ENCODE measurements at places on chromosomes 5 and 9. TPM values are rescaled to one million over a fixed set of nuclear protein-coding genes. Genes with fewer than 3 reads are reported as not detected.

DNA sequence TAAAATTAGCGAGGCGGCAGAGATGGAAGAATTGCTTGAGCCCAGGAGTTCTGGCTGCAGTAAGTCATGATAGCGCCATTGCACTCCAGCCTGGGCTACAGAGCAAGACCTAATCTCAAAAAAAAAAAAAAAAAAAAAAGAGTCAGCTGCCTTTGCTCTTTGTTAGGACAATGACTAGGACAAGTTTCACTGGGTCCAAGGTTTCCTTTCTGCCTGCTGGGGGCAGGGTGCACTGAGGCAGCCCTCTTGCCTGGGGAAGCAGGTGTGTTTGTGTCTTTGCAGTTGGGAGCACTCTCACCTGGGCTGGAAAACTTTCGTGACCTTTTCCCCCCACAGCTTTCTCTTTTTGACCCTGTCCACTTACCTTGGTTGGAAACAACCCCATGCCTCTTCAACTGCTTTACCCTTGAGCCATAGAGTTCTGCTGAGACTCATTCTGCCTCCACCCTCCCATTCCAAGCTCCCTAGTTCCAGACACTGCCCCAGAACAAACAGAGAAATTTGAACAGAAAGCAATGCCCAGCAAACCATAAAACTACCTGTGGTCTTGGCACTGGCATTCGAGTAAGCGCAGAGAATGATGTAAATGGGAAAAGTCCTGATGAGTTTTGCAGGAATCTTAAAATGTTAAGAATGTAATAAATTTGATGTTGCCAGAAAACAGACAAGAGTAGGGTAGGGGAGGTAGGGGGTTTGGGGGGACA lies 17.0 kb upstream of the MYO10 start:
- H3K27ac ChIP-seq = no peak overlapping the region
- no peak overlapping the region for H3K4me3 ChIP-seq
- H3K4me1 ChIP-seq = no peaks in the 10 kb centered on the region
- no peak for DNase-seq
- no peaks in the 10 kb centered on the region for H3K36me3 ChIP-seq

- no peaks in the 10 kb centered on the region for H3K27me3 ChIP-seq
- H3K36me3 ChIP-seq = no peaks in the 10 kb centered on the region
- H3K27ac ChIP-seq = no peak overlapping the region
- H3K4me3 ChIP-seq = no peak overlapping the region
- no peak for DNase-seq
These were observed 151.7 kb upstream of the MPDZ start for GRCh38 chr9:13431222-13431536.

DNA sequence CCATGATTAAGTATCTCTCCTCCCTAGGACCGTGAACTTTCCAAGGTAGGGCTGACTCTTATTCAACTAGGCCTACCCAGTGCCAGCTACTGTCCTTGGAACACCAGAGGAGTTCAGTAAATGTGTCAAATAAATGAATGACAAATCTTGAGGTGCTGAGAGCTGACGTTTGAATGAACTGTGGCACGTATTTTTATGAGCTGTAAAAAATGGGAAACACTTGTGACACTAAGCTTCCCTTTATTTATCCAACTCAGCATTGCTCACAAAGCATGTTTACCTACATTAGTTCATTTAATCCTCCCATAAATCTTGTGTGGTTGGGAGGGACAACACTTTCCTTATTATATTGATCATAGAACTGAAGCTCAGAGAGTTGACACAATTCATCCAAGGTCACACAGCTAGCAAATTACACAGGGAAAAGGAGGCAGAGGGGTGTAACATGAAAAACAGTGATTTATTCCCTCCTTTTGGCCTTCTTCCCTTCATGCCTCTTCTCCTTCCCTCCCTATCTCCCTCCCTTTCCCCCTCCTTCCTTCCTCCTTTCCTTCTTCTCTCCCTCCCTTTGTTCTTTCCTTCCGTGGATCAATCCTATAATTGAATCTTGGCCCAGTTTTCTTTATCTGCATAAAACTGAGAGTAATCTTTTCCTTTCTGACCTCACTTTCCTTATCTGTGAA lies 412.6 kb downstream of the DMRT2 start:
- no peak overlapping the region for H3K27ac ChIP-seq
- no peak for DNase-seq
- H3K4me1 ChIP-seq = no peaks in the 10 kb centered on the region
- no peak overlapping the region for H3K4me3 ChIP-seq
- H3K27me3 ChIP-seq = peaks cover 2% of the 10 kb centered on the region

DNA sequence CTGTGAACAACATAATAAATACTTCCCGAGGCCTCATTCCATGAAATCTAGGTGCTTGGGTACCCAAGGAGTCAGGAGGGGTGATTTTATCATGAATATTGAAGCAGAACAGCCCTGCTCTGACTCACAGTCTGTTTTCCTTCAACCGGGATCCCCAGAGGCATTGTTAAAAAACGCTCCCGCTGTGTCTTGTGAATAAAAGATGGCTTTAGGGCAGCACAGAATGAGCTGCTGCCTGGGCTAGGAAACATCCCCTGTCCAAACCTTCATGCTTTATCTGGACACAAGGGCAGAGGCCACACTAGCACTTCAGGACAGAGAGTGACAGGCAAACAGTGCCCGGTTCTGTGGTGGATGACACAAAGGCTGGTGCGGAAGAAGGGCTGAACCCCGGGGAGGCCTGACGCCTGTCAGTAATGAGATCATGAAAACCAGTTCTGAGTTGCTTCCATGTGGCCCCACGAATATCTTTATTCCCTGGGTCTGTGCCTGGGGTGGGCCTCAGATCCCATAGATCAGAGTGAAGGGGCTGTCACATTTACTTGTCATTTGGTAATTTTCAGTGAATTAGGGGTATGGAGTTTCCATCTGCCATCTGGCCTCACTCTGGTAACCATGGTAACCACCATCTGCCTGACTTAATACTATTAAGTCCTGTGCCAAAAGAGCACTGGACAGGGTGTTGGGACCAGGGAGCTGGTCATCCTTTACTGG lies 2.6 kb downstream of the IGFBPL1 start:
- H3K27ac ChIP-seq = no peak overlapping the region
- peaks cover 8% of the 10 kb centered on the region for H3K27me3 ChIP-seq
- peaks cover 3% of the 10 kb centered on the region for H3K4me1 ChIP-seq
- no peak for DNase-seq

GRCh38 chr5:137935694-137936093 lies 46.4 kb downstream of the PKD2L2 start:
- DNase-seq = no peak
- no peaks in the 10 kb centered on the region for H3K27me3 ChIP-seq
- H3K36me3 ChIP-seq = peaks cover 17% of the 10 kb centered on the region
- H3K4me3 ChIP-seq = no peak overlapping the region
- H3K4me1 ChIP-seq = no peaks in the 10 kb centered on the region
- no peak overlapping the region for H3K27ac ChIP-seq

GRCh38 chr5:168788786-168789185 lies 209.6 kb upstream of the PANK3 start:
- H3K27ac ChIP-seq = no peak overlapping the region
- no peaks in the 10 kb centered on the region for H3K4me1 ChIP-seq
- H3K36me3 ChIP-seq = no peaks in the 10 kb centered on the region
- DNase-seq = no peak

Gene TNFSF8
- polyA plus RNA-seq = 10.9 TPM

Gene PCDHGC3
- polyA plus RNA-seq = 0.77 TPM

GRCh38 chr5:157155297-157155696 lies 10.8 kb downstream of the GARIN3 start:
- DNase-seq = no peak
- peak overlapping the region; percentile 44 for H3K4me3 ChIP-seq
- no peaks in the 10 kb centered on the region for H3K36me3 ChIP-seq
- H3K27ac ChIP-seq = peak overlapping the region; percentile 83
- H3K27me3 ChIP-seq = peaks cover 2% of the 10 kb centered on the region

GRCh38 chr9:127780126-127780885 lies 1.8 kb upstream of the SH2D3C start:
- peaks cover 21% of the 10 kb centered on the region for H3K27me3 ChIP-seq
- peak; percentile 43 for DNase-seq
- peaks cover 82% of the 10 kb centered on the region for H3K4me1 ChIP-seq
- peak overlapping the region; percentile 98 for H3K27ac ChIP-seq

DNA sequence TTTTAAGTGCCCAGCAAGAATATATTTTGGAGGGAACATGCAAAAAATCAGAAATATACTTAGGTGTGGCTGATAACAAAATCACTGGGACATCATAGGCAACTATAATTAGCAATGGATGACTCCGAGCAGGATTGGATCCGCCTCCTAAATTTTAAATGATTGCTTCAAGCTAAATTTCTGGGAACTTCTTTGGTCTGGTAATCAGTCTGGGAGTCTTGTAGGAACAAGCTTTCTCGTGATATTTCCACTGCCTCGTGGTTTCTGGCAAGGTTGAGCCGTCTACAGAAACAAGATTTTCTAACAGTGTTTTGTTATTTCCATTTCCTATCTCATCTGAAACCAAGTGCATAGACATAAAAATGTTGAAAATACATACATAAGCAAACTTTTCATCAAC lies 232.6 kb downstream of the BNC2 start:
- H3K4me1 ChIP-seq = peaks cover 34% of the 10 kb centered on the region
- no peak overlapping the region for H3K4me3 ChIP-seq

DNA sequence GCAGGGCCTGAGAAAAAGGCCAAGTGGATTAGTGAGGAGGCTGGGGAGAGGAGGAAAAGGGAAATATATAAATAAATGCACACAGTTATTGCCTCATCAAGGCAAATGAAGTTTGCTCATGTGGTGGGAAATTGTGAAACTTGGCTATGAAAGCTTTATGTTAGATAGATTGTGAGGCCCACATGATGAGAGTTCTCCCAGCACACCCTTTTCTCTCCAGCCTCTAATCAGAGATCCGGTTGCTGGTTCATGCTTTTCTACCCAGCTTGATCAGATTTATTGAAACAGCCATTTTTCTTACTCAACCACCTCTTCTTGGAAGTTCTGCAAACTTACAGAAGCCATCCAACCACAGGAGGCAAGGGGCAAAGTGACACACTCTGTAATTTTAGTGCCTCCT lies 125.8 kb upstream of the KLF4 start:
- no peaks in the 10 kb centered on the region for H3K4me1 ChIP-seq
- no peak overlapping the region for H3K4me3 ChIP-seq
- no peaks in the 10 kb centered on the region for H3K27me3 ChIP-seq
- no peak overlapping the region for H3K27ac ChIP-seq
- H3K36me3 ChIP-seq = no peaks in the 10 kb centered on the region

Gene HNRNPAB
- 126 TPM for polyA plus RNA-seq

Gene FANCG
- 15.0 TPM for polyA plus RNA-seq

DNA sequence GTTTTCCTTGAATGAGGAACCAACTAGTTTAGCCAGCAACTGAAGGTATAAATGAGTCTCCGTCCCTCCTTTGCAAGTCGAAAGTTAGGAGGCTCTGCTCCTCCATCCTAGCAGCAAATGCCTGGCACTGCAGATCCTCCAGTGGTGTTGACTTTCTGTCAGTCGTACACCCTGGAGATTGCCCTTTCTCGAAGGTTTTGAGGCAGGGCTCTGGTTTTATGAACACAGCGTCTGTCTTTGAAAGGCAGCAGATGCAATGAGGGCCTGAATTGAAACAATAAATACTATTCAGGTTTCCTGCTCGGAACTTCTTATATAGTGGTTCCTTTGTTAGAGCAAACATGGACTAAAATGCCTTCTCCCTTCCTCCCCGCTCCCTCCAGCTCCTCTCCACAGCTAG lies 284.0 kb downstream of the TMEM38B start:
- H3K36me3 ChIP-seq = no peaks in the 10 kb centered on the region
- no peak overlapping the region for H3K27ac ChIP-seq
- DNase-seq = no peak

- no peak overlapping the region for H3K27ac ChIP-seq
- no peaks in the 10 kb centered on the region for H3K36me3 ChIP-seq
- H3K4me1 ChIP-seq = no peaks in the 10 kb centered on the region
- no peaks in the 10 kb centered on the region for H3K27me3 ChIP-seq
- no peak for DNase-seq
These were observed 746.6 kb downstream of the TAF11L14 start for GRCh38 chr5:18380729-18381362.

Measured in immature natural killer cell (primary cell).